Fibroblast of villous mesenchyme (primary cell): ENCODE measurements at places on chromosomes 2 and 18. TPM values are rescaled to one million over a fixed set of nuclear protein-coding genes. Genes with fewer than 3 reads are reported as not detected.

DNA sequence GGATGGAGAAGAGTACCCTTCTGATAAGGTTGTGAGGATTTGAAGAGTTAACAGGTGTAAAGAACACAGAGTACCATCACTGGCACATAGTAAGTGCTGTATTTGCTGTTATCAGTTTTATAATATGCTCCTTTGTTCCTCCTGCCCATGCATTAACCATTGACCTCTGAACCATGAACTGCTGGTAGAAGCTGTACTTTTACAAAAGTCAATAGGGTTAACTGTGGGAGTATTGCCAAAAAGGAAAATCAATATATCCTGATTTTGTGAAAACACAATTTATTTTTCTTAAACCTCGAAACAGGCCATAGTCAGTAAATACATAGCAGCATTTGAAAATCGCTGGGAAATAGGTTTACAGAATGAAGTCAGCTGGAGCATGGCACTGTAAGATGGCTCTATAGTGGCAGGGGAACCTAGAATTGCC is 18.9 kb upstream of the ACAA2 start:
- no peak for DNase-seq

DNA sequence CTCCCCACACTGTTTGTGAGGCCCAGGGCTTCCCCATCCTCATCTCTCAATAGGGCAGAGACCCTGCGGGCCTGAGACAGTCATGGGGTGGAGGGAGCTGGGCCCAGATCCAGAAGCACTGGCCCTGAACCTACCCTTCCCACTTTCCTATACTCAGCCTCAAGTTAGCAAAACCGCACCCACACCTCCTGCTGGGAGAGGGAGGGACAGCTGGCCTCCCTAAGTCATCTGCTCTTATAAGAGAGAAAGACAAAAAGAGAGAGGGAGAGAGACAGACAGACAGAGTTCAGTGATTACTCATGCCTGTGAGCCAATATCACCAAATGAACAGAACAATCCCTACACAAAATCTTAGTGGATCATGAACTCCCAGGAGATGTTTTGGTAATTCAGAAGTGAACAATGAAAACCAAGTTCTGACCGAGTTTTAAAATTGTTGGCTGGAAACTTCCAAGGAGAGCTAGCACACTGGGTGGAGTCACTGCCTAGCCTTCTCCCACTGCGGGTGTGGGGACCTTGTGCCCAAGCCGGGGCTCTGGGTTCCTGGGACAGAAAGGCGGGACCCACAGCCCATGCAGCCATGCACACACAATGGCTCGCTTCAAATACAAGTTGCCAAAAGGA is 130.5 kb downstream of the PXDN start:
- DNase-seq, result peak; percentile 56

The CDK15 gene
- total RNA-seq, result 3.5 and 7.4 TPM in 2 replicates

DNA sequence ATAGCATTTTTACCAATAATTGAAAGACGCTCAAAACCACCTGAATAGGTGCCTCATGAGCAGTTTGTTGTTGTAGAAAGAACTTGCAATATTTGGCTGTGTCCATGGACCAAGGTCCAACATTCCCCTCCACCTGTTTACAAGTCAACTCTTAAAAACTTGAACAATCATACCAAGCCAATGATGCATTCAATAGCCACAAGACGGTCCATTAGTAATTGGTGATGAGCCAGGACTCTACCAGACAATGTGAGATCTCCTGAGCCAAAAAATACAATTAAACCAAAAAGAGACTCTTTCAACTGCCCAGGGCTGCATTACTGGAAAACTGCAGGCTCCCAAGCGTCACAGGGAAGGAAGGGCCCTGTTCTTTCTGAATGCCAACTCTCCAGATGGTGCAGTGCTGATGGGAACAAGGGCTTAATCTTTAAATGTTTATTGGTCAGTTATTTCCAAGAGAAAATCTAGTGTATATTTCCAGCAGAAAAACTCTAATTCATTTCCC is 118.8 kb upstream of the EPB41L3 start:
- no peak for DNase-seq

The COPS9 gene
- 102 and 114 TPM in 2 replicates for total RNA-seq
